ENCODE measurements at places on chromosomes 2 and 18. TPM values are rescaled to one million over a fixed set of nuclear protein-coding genes. Genes with fewer than 3 reads are reported as not detected.

- H3K4me3 ChIP-seq, result no peak overlapping the region
Measured at GRCh38 chr2:72082021-72082601, 65.6 kb downstream of the CYP26B1 start.

DNA sequence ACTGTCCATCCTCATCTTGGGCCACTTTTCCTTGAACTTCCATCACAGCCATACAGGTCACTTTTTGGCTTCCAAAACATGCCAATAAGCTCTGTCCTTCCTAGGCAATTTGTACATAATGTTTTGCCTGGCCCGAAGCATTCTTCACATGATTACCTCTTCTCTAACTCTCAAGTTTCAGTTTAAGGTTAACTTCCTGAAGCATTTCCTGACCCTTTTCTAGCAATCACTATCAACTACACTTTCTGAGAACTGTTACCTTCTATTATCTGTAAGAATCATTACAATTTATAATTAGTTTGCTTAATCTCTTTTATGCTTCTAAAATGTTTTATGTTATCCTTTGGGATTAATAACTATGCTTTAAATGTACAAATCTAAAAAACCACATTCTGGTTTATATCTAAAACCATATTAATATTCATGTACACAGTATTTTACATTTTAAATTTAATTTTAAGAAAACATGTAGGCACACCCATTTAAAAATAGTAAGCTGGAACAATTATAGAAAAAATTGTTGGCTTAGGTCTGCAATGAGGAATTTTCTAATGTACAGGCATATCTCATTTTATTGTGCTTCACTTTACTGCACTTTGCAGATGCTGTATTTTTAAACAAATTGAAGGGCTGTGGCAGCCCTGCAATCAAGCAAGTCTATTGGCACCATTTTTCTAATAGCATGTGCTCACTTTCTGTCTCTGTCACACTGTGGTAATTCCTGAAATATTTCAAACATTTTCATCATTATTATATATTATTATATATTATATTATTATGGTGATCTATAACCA lies 76.4 kb downstream of the C2orf74 start:
- H3K27me3 ChIP-seq, result no peaks in the 10 kb centered on the region
- peaks cover 31% of the 10 kb centered on the region for H3K36me3 ChIP-seq
- peak overlapping the region; percentile 55 for H3K27ac ChIP-seq
- H3K4me3 ChIP-seq, result peak overlapping the region; percentile 54
- DNase-seq, result peak; percentile 78

- H3K36me3 ChIP-seq, result no peaks in the 10 kb centered on the region
- DNase-seq, result no peak
- H3K4me1 ChIP-seq, result no peaks in the 10 kb centered on the region
- no peak overlapping the region for H3K27ac ChIP-seq
- H3K4me3 ChIP-seq, result no peak overlapping the region
- H3K27me3 ChIP-seq, result peaks cover 3% of the 10 kb centered on the region
Measured at GRCh38 chr2:68031542-68032160, 31.2 kb downstream of the C1D start.

Gene CTAGE1
- not detected for total RNA-seq

Gene CCDC178
- total RNA-seq, result not detected
